ENCODE measurements at places on chromosomes 6 and 20. TPM values are rescaled to one million over a fixed set of nuclear protein-coding genes. Genes with fewer than 3 reads are reported as not detected.

GRCh38 chr20:25014816-25015215 is 22.3 kb upstream of the APMAP start:
- H3K4me1 ChIP-seq = no peaks in the 10 kb centered on the region
- H3K36me3 ChIP-seq = peaks cover 4% of the 10 kb centered on the region
- no peak overlapping the region for H3K4me3 ChIP-seq
- no peak overlapping the region for H3K27ac ChIP-seq
- no peak for DNase-seq

DNA sequence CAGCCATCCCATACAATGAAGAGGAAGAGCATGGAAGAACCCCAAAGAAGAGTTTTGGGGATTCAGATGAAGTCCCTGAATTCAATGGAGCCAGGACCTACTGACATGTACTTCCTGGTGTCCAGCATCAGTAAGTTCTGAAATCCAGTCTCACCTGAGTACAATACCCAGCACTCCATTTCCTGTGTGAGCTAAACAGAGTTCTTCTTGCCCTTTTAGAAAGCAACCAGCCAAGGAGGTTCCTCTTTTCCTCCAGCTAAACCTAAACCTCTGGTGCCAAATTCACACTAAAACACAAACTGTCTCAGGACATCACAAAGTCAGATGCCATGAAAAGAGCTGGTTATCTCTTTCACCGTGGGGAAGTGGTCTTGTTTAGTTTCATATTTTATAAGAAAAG is 71.5 kb downstream of the PKHD1 start:
- H3K36me3 ChIP-seq = no peaks in the 10 kb centered on the region
- no peak overlapping the region for H3K4me3 ChIP-seq
- H3K4me1 ChIP-seq = no peaks in the 10 kb centered on the region
- H3K27ac ChIP-seq = no peak overlapping the region

- H3K36me3 ChIP-seq = peaks cover 5% of the 10 kb centered on the region
- peaks cover 13% of the 10 kb centered on the region for H3K4me1 ChIP-seq
- no peaks in the 10 kb centered on the region for H3K27me3 ChIP-seq
- no peak overlapping the region for H3K4me3 ChIP-seq
Observed at GRCh38 chr20:18729231-18729825, 84.3 kb upstream of the SCP2D1 start.

DNA sequence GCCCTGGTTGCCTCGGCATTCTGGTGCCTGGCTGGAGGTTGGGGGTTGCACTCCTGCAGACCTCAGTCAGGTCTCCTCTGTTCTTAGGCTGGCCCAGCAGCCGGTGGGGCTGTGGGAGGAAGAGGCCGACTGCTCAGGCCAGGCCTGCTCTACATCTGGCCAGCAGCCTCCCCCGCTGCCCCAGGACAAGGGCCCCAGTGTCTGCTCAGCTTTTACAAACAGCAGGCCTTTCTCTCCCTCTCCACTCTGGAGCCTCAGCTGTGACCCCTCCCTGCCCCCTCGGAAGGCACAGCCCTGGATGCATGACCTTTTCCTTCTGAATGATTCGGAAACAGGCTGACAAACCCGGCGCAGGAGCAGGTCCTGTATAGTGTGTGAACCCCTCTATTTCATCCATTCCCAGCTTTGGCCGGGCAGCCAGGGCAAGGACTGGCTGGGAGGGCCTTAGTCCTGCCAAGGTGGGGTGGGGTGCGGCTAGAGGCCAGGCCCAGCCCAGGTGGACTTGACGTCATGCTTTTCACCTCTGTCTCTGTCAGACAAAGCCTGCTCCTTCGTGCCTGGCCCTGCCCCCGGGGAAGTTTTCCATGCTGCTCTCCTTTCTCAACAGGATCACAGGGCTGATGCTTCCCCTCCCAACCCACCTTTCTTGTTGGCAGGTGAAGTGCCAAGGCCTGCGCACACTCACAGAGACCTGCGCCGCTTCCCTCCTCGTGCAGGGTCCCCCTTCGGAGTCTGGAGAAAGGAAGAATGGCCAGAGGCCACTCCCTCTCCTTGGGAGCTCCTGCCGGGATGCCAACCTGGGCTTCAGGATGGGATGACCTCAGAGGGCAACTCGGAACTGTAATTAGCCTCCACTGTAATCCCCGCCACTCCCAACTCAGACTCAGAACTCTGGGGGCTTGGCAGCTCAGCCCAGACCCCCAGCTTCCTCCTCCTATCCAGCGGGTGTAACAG is 10.1 kb upstream of the ITPR3 start:
- no peak overlapping the region for H3K27ac ChIP-seq
- no peaks in the 10 kb centered on the region for H3K36me3 ChIP-seq
- no peak for DNase-seq
- H3K27me3 ChIP-seq = no peaks in the 10 kb centered on the region

DNA sequence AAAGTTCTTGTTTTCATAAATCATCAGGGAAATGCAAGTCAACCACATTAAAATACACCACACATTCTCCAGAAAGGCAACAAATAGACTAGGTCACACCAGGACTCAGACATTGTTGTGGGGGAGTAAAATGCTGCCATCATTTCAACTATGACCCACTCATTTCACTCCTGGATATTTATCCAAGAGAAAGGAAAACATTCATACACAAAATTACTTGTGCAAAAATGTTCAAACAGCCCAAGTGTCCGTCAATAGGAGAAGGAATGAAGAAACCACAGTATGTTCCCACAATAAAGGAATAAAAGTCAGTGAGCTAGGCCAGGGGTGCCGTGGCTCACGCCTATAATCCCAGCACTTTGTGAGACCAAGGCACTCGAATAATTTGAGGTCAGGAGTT is 81.5 kb upstream of the QKI start:
- H3K4me1 ChIP-seq = peaks cover 2% of the 10 kb centered on the region
- DNase-seq = no peak
- H3K36me3 ChIP-seq = peaks cover 1% of the 10 kb centered on the region
- no peak overlapping the region for H3K4me3 ChIP-seq
- peaks cover 23% of the 10 kb centered on the region for H3K27me3 ChIP-seq

DNA sequence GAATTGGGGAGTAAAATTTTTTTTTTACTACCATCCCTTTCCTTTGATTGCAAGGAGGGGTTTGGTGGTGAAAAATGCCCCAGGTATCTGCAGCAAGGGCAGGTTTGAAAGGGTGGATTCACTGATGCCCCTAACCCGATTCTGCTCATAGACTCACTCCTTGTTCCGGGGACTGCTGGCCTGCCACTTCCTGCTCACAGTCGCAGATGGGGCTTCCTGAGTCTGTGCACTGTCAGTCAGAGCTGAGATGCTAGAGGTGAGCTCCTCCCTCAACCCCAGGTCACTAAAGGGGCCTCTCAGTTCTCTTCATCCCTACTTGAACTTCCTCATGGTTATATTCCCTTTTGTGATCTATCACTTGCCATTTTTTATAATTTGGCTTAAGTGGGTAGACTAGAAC is 357.9 kb downstream of the FARS2 start:
- H3K4me3 ChIP-seq = peak overlapping the region; percentile 29
- DNase-seq = peak; percentile 38
- no peaks in the 10 kb centered on the region for H3K27me3 ChIP-seq
- H3K27ac ChIP-seq = peak overlapping the region; percentile 43

DNA sequence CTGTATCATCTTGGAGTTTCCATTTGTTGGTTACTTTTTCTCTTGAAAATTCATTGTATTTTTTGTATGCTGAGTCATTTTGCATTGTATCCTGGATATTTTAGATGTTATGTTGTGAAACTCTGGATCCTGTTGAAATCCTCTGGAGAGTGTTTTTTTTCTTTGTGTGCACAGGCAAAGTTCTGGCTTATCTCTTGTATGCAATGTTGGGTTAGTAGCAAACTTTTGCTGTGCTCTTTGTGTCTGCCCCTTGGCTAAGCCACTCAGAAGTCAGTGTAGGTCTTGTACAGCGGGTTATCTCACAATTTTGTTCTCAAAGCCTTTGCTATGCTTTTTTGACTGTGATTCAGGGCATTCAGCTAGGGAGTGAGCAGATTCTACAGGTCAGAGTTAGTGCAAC is 29.1 kb upstream of the LMBRD1 start:
- H3K27me3 ChIP-seq = no peaks in the 10 kb centered on the region
- no peak for DNase-seq
- no peaks in the 10 kb centered on the region for H3K4me1 ChIP-seq
- no peak overlapping the region for H3K4me3 ChIP-seq
- no peak overlapping the region for H3K27ac ChIP-seq

- peak; percentile 3 for DNase-seq
- H3K4me1 ChIP-seq = peaks cover 24% of the 10 kb centered on the region
- H3K27me3 ChIP-seq = peaks cover 13% of the 10 kb centered on the region
- H3K4me3 ChIP-seq = no peak overlapping the region
- H3K36me3 ChIP-seq = peaks cover 3% of the 10 kb centered on the region
Observed at GRCh38 chr6:14381829-14382677, 264.5 kb downstream of the CD83 start.

DNA sequence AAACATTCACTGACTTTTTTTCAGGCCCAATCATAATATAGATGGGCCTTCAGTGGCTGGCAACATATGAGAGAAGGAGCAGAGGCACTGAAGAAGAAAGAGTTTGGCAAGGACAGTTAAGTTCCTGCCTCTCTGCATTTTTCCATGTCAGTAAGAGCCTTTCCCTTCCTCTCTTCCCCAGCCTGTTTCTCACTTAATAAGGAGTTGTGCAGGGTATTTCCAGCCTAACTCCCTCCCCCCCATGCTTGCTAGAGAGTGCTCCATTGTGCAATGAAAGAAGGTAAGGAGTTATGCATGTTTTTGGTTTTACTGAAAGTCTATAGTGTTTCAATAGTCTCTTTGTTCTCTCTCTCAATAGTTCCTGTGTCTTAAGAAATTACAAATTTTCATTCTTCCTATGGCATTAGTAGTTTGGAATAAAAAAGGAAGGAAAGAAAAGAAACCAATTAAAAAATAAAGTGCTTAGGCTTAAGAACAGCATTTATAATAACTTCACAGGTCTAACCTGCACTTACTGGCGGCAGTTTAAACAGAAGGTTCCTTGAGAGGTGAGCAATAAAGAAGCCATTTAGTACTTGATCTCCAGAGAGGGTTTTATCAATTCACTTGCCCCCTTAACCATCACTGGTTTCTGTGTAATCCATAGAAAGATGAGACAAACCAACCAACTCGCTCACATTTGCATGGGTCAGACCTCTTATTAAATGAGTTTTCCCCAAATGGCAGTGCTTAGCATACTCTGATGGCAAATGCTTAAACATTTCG is 251.1 kb downstream of the PTPRT start:
- no peaks in the 10 kb centered on the region for H3K36me3 ChIP-seq
- no peaks in the 10 kb centered on the region for H3K4me1 ChIP-seq
- no peak for DNase-seq
- H3K27me3 ChIP-seq = peaks cover 4% of the 10 kb centered on the region
- no peak overlapping the region for H3K27ac ChIP-seq
- no peak overlapping the region for H3K4me3 ChIP-seq

DNA sequence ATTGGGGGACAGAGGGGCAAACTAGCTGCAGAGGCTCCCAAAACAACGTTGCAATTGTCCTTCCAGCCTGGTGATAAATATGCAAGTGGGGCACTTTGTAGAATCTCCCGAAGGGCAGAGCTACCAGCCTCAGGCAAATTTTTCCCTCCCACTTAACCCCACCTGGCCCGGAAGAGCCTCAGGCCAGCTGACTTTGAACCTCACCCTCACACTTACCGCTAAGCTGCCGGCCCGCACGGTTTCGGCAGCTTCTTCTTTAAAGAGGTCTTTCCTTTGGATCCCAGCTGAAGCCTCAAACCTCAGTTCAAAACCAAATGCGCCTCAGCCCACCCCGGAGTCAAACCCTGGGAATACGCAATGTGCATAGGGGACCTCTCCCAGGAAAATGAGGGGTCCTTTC is 2.5 kb downstream of the OVOL2 start:
- H3K27me3 ChIP-seq = peaks cover 70% of the 10 kb centered on the region
- no peak overlapping the region for H3K27ac ChIP-seq
- H3K4me1 ChIP-seq = peaks cover 5% of the 10 kb centered on the region
- no peaks in the 10 kb centered on the region for H3K36me3 ChIP-seq
- no peak for DNase-seq
- H3K4me3 ChIP-seq = no peak overlapping the region

DNA sequence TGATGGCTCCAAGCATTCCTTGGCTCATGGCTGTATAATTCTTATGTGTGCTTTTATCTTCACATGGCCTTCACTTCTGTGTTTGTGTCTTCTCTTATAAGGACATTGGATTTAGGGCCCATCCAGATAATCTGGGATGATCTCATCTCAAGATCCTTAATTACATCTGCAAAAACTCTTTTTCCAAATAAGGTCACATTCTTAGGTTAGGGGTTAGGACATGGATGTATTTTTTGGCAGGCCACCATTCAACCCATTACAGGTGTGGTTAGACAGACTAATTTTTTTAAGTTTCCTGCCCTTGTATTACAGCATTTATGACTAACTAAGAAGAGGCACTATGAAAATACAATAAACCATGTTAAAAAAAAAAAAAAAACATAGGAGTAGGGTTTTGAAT is 254.0 kb downstream of the TPBG start:
- no peaks in the 10 kb centered on the region for H3K4me1 ChIP-seq
- DNase-seq = no peak
- H3K4me3 ChIP-seq = no peak overlapping the region
- H3K36me3 ChIP-seq = no peaks in the 10 kb centered on the region

GRCh38 chr20:56517211-56517610 is 7.3 kb upstream of the FAM209A start:
- no peaks in the 10 kb centered on the region for H3K27me3 ChIP-seq
- H3K27ac ChIP-seq = no peak overlapping the region
- H3K36me3 ChIP-seq = peaks cover 61% of the 10 kb centered on the region
- DNase-seq = no peak

DNA sequence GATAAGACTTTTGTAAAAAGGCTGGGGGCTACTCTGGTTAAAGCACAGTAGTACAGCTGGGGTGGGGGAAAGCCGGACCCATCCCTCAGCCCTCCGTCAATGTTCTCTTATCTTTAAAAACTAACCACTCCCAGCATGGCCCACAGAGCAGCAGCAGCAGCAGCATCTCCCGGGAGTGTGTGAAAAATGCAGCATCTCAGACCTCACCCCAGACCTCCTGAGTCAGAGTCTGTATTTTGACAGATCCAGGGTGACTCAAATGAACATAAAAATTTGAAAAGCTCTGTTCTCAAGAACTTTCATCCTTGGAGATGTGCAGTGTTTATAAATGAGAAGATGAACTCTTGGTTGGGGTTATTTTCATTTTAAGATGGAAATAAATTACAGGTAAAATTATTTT is 277.7 kb upstream of the ECI2 start:
- H3K4me3 ChIP-seq = no peak overlapping the region
- peaks cover 18% of the 10 kb centered on the region for H3K27me3 ChIP-seq
- DNase-seq = no peak
- H3K4me1 ChIP-seq = no peaks in the 10 kb centered on the region

DNA sequence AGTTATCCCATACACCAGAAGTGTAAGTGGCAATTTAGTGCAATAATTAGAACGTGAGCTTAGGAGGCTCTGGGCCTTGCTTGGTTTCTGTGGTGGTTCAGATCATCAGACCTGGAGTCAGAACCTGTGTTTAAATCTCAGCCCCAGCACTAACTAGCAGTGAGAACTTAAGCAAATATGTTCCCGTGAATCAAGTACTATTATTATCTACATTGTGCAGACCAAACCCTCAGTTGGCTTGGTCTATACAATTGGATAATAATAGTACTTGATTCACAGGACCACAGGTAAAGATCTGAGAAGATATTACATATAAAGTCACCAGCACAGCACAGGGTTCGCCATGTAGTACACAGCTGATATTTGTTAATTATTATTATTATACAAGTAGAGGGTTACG is 93.1 kb downstream of the SIM1 start:
- peaks cover 3% of the 10 kb centered on the region for H3K27me3 ChIP-seq
- H3K4me3 ChIP-seq = no peak overlapping the region
- no peak for DNase-seq
- no peaks in the 10 kb centered on the region for H3K36me3 ChIP-seq
- no peaks in the 10 kb centered on the region for H3K4me1 ChIP-seq

RAB44 gene
- not detected for total RNA-seq

NRSN1 gene
- not detected for total RNA-seq

F13A1 gene
- total RNA-seq = not detected

SEMG1 gene
- not detected for total RNA-seq

PTPN1 gene
- total RNA-seq = 54.0 TPM

ZC2HC1B gene
- total RNA-seq = not detected

OR2J3 gene
- total RNA-seq = not detected
